ENCODE measurements at places on chromosomes 2 and 18.

DNA sequence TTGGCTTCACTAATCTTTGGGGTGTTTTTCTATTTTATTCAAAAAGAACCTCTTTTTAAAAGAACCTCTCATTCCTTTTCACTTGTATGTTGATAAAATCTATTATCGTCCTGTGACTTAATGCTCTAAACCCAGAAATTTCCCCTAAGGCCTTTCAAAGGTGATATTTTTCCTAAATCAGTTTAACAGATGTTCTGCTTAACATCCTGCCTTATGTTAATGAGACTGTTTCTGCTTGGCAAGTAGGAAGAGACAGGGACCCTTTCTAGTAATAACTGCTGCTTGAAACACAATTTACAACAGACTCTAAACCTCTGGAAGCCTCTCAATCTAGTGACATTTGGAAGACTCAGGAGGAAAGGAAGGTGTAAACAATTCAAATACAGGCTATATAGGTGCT lies 128.8 kb downstream of the KCNJ3 start:
- no peak for DNase-seq

DNA sequence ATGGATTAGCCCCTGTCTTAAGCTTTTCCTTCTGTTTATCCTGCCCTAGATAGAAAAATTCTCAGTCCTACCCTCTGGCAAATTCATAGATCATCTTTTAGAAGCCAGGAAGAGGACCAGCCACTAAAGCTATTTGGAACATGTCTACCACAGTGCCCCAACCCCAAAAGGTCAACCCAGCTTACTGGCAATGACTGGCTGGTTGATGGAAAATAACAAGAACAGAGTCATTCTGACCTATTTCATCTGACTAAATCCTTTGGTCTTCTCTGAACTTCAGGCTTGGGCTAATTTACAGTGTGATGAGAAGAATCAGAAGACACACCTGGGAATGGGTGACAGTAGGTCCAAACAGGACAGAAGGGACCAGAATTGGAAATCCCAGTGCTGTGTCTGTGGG lies 227.3 kb upstream of the CCDC68 start:
- no peak for DNase-seq

- DNase-seq: no peak
Measured at GRCh38 chr18:13573750-13574149, 152.6 kb downstream of the FAM210A start.

DNA sequence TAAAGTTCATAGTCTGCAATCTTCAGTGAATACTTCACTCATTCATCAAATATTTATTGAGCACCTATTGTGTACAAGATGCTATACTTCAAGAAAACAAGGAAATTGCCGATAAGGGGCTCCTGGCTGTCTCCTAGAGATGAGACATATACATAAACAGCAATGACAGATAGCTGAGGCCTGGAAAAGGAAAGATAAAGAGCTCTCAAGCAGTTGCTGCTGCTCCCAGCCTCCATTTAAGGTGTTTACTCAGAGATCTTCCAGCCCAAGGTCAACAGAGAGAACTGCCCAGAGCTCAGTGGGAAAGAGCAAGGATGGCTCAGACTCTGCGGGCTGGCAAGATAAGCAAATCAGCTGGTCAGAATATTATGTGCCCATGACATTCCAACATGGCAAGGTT lies 3.3 kb upstream of the SLC14A2 start:
- DNase-seq: no peak

DNA sequence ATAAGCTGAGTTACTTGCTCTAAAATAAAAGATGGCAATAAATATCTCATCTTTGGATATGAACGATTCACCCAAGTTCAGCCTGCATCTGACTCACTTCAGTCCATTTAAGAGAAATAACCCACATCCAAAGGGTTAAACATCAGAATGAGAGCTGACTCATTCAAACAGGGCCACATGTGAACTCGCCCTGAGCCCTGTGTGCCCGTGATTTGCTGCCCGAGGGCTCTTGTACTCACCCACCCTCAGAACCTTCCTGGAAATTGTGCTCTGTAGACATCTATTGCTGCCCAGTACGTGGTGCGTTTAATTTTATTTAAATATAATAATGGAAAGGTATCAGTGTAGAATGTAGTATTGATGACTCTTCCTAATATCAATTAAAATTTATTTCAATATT lies 66.9 kb upstream of the RBM44 start:
- DNase-seq: peak; percentile 75

GRCh38 chr18:57441071-57441794 lies 6.1 kb downstream of the ONECUT2 start:
- peak; percentile 54 for DNase-seq

DNA sequence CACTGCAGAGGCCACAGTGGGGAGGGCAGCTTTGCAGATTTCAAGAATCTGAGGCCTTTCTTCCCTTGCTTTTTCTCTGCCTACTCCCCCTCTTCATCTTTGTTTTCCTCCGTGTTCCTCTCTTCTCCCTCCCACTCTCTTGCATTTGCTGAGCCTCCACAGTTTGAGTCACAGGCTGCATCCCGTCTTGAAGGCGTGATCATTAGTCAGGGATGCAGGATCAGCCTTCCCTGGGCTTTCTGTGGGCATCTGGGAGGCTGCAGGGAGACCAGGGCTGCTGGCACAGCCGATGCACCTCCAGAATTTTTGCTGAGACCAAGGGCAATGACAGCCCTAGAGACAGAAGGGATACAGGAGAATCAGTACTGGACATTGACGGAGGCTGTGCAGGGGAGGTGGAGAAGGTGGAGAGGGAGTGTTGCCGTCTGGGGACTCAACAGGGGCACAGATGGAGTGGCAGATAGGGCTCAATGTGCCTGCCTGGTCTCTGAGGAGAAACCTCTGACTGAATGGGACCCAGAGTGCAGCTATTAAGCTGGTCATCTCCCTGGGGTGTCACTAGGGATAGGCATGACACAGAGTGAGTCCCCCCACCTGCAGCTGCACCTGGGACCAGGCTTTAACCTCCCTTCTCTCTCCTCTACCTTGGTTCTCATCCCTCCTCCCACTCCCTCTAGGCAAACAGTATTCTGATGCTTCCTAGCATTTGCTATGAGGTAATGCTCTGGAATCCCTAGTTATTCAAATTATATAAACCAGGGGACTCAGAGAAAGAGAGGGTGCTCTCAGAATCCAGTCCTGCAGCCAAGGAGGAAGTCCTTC lies 29.0 kb upstream of the DNAJC27 start:
- DNase-seq: no peak

- no peak for DNase-seq
Measured at GRCh38 chr2:97931858-97932225, 63.9 kb downstream of the TMEM131 start.

GRCh38 chr2:225893151-225893550 lies 493.6 kb downstream of the NYAP2 start:
- no peak for DNase-seq

GRCh38 chr2:74849228-74849892 lies 15.4 kb downstream of the HK2 start:
- DNase-seq: peak; percentile 10

DNA sequence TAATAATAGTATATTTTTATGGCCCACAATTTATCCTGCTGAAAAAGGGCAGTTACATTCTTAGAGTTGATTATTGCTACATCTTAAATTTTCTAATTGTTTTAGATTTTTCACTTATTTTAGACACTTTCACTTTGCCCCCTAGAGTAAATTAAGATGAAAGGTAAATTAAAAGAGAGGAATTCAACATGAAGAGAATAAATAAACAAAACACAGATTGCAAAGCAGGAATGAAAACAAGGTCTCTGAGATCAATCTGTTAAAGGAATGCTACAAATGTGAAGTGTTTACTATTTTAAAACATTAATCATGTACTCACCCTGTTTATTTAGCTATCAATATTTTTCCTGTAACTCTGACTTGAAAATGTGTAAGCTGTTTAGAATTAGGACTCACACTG lies 113.5 kb upstream of the ETAA1 start:
- DNase-seq: no peak

- no peak for DNase-seq
Measured at GRCh38 chr2:12197133-12197532, 450.7 kb downstream of the LPIN1 start.

GRCh38 chr2:146806364-146807005 lies 1038.3 kb upstream of the ACVR2A start:
- DNase-seq: no peak

GRCh38 chr2:231926761-231927565 lies 767 bp upstream of the NPPC start:
- DNase-seq: peak; percentile 36

GRCh38 chr2:35356332-35356731 lies 999.2 kb upstream of the CRIM1 start:
- no peak for DNase-seq

DNA sequence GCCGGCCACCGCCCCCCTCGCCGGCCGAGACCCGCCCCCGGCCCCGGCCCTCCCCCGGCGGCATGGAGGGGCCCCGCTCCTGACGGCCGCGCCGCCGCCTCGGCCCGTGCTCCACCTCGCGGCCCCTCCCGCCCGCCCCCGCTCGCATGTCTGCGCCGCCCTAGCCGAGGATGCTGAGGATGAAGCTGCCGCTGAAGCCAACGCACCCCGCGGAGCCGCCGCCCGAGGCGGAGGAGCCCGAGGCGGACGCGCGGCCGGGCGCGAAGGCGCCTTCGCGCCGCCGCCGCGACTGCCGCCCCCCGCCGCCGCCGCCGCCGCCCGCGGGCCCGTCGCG lies 397 bp downstream of the ZCCHC2 start:
- no peak for DNase-seq

- no peak for DNase-seq
Measured at GRCh38 chr2:204972606-204973336, 427.5 kb downstream of the PARD3B start.

GRCh38 chr2:49044350-49045079 lies 109.8 kb downstream of the FSHR start:
- no peak for DNase-seq

DNA sequence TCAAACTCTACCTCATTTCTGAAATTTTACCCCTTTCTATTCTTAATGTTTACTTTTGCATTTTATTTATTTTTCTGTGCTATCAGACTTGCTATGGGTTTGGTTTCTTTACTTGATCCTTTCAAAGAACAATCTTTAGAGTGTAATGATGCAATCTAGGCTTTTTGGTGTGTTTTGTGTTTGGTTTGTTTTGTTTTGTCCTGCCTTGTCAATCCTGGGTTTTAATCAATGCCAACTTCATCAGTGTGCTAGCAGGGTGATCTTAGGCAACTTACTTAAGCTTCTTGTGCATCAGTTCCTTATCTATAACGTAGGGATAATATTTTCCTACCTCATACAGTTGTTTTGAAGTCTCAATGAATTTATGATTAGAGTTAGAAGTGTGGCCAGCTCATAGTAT lies 350.4 kb downstream of the NR4A2 start:
- no peak for DNase-seq

DNA sequence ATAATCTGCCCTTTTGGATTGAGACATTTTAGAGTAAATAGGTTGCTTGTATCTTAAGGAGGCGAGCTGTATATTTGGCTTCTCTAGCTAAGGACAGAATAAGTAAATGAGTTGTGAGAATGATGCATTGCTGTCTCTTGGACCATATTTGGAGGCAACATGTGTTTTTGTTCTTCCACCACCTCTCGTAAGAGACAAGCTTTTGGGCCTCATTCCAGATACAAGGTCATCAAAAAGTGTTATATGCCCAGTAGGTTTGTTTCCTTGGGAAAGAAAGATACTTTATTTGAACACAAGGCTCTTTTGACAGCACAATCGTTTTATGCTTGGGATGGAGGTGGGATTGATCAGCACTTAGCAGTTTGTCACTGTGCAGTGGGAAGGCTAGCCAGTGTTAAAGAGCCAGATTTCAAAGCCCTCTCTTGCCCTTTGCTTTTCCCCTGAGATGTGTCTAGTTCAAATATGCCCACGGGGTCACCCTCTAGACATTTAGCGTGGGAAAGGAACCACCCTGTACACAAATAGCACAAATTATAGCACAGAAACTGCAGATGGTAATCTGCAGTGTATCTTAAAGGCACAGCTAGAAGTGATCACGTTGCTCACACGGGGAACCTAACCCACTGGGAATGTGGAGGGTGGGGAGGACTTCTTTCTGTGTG lies 131.3 kb downstream of the MAP4K4 start:
- no peak for DNase-seq

DNA sequence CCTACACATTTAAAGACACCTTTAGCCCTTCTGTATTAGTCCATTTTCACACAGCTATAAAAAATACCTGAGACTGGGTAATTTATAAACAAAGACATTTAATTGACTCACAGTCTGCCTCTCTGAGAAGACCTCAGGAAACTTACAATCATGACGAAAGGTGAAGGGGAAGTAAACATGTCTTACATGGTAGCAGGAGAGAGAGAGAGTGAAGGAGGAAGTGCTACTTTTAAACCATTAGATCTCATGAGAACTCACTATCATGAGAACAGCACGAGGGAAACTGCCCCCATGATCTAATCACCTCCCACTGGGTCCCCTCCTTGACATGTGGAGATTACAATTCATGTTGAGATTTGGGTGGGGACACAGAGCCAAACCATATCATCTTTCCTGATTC lies 946.6 kb downstream of the SLC4A3 start:
- DNase-seq: no peak

DNA sequence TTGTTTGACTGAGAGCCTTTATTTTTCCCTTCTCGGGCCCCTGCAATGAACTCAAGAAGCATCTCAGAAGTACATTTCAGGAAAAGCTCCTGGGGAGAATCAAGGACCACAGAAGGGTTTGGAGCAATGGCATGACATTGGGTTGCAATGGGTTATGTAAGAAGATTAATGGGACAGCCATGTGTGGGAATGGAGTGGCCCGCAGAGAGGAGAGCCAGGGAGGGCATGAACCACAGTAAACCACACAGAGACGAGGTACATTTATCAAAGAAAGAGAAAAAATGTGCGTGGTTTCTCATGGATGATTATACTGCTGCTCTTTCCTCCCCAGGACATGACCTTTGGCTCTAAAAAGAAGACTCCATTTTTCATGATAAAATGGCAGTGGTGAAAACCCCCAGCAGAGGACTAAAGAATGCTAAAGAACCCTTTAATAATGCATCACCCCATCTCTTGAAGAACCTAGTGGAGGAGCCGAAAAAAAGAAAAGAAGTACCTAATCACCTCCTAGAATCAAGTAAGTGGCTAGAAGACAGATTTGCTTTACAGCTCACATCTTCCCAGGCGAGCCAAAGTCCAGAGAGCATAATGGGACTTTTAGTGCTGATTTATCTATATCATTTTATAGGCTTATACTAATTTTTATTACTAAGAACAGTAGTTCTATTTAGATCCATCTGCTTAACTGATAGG lies 1.7 kb downstream of the CFAP221 start:
- DNase-seq: no peak

- no peak for DNase-seq
Measured at GRCh38 chr2:43370705-43371104, 144.3 kb upstream of the ZFP36L2 start.

- no peak for DNase-seq
Measured at GRCh38 chr2:26313446-26313845, 32.5 kb upstream of the SELENOI start.

DNA sequence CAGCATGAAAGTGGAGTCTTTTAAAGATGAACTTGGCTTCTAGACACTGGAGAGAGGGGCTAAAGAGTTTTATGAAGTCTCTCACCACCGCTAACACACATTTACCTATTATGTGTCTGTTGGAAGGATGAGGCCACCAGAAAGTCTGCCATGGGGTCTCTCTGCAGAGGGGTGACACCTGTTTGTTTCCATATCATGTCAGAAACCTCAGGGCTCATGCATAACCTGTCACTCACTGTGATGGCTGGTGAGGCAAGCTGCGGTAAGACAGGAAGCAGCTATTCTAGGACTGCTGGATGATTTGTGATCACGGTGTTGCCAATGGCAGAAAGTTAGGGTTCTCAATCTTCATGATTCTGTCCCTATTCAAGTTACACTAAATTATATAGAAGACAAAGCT lies 60.8 kb upstream of the DNMT3A start:
- no peak for DNase-seq

GRCh38 chr18:6357668-6358067 lies 57.0 kb downstream of the L3MBTL4 start:
- DNase-seq: no peak
